ENCODE measurements at places on chromosomes 16 and 17. TPM values are rescaled to one million over a fixed set of nuclear protein-coding genes. Genes with fewer than 3 reads are reported as not detected.

DNA sequence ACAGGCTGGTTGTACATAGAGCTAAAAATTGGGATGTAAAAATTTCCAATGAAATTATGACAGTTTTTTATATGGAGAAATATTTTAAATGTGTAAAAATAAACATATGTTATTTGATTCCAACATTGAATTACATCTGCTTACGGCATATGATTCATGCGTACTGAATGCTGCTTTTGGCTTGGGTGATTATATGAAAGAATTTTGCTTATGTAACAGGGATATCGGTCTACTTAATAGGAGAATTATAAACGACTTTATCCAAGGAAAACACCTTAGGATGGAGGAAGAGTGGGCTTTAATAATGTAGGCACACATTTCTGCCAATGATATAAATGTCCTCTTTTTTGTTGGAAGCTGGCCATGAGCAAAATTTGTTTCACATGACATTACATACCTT lies 197.3 kb upstream of the GOT2 start:
- DNase-seq, result no peak

RASD1 gene
- total RNA-seq, result 50.1 TPM

DNA sequence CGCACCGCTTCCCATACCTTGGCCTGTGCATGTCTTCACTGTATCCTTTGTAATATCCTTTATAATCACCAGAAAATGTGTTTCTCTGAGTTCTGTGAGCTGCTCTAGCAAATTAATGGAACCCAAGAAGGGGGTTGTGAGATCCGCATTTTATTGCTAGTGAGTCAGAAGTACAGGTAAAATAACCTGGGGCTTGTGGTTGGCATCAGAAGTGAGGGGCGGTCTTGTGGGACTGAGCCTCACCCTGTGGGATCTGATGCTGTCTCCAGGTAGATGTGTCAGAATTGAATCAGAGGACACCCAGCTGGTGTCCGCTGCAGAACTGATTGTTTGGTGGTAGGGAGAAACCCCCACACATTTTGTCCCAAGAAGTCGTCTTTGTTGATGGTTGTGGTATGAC lies 382.4 kb downstream of the SNX29 start:
- DNase-seq, result no peak

DHRS7C gene
- total RNA-seq, result not detected

TP53TG3D gene
- total RNA-seq, result not detected

DNA sequence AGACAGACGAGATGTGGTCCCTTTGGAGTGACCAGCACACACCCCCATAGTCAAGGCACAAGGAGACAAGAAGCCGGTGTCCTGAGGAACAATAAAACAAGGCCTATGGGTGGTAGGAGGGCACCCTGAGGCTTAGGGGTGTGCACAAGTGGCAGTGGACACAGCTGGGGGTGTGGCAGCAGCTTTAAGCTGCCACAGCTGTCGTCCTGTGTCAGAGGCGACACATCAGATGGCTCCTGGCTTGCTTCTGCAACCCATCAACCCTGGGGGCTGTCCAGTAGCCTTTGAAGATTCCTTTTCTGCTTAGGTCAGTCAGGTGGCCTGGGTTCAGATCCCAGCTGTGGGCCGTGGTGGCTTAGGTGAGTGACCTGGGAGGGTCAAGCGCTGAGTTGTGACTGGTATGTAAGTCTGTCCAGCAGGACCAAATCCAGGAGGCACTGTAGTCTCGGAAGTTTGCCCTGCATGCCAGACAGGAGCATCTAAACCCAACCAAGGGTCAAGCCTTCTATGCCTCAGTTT lies 15.8 kb downstream of the DRC3 start:
- DNase-seq, result no peak

- DNase-seq, result no peak
Measured at GRCh38 chr16:26830428-26831127, 236.1 kb upstream of the C16orf82 start.

DNA sequence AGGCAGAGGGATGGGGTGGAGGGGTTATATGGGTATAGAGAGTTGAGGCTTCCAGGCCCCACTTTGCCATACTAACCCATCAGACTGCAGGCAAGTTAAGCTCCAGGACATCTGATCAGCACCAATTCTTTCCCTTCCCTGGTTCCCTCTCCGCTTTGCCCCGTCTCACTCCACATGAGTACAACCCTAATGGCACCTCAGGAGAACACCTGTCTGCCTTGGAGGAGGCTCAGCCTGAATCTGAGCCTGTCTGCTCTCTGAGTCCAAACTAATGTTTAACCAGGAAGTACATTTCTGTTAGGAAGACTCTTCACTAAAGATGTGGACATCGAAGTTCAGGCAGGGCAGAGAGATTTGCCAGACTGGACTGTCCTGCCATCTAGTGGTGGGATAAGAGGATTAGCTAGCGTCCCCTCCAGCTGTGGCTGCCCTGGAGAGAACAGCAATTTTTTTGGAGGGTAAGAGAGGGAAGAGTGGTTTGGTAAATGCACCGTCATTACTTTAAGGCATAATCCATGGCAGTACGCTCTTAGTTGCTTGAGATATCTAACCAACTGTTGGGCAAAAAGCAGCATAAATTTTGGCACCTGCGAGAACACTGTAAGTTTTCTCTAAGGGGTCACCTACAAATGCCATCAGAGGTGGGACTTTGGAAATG lies 29.2 kb upstream of the LRRC75A start:
- no peak for DNase-seq

- DNase-seq, result no peak
Measured at GRCh38 chr17:64063766-64064224, 43.4 kb upstream of the ICAM2 start.
